ENCODE measurements at places on chromosomes 2 and 18.
A peak's percentile ranks its signal among the peaks of the same experiment; 100 is the strongest.

GRCh38 chr2:225431105-225431863, 31.8 kb downstream of the NYAP2 start:
- no peak for DNase-seq

DNA sequence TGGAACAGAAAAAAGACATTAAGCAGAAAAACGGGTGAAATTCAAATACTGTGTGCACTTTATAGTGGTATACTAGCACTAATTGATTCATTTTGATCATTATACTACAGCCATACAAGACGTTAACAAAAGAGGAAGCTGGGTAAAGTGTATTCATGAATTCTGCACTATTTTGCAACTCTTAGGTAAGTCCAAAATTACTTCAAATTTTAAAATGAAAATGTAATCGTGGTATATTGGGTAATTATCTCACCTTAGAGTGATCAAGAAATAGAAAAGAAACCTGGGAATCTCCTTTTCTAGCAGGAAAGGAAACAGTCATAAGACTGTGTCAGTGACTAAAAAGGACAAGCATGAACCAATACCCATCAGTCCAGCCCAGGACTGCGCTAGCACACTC, 5.4 kb downstream of the TGFBRAP1 start:
- DNase-seq: peak; percentile 13

- DNase-seq: no peak
Measured at GRCh38 chr2:31413862-31414550, 536 bp downstream of the XDH start.

DNA sequence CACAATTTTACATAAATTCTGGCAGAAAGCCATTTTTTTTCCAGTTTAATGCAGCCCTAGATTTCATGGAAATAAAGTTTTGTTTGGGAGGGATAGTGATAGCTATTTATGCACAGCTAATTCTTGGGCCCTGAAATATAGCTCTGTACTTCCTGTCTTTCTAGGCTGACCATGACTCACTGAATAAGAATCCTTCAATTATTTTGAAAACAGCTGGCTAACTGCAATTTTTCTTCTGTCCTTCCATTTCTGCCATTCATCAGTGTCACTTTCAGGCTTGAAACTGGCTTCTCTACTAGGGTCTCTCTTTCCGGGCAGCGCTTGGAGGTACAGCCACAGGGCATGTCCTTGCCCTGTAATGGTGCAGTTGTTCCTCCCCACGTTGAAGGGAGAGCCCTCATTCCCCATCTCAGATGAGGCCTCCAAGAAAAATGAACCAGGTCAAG, 97.1 kb upstream of the TMEM178A start:
- no peak for DNase-seq

DNA sequence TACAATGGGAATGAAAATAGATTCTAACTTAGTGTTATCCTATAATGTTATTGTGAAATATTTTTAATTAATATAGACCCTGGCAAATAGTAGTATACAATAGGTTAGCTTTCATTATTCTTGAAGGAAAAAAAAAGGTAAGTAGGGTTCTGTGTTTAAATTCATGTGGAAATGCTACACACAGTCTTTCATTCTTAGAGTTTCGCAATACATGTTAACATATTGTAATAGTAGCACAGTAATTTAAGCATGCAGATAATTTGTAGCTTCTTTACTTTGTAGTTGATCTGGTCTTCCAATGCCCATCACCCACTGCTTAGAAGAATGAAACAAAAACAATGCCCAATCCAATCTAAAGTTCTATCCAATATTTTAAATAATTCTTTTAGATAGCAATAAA, 54.8 kb upstream of the MSTN start:
- no peak for DNase-seq

DNA sequence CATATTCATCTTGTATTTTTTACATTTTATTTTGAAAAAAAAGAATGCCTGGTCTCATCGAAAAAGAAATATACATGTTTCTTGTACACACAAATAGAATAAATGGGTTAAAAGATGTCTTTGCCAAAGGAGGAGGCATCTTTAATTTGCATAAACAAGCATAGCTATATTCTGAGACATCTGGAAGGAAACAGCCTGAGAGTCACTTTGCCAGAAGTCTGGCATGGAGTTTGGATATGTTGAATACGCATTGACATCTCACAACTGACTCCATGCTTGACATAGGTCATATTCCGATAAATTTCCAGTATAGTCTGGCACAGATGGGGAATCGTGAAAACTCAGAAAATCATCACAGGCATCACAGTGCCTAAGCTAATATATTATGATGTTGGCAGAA, 1317.5 kb upstream of the CELF4 start:
- DNase-seq: no peak

Measured in suppressor macrophage treated with lipopolysaccharide for 4 hours (primary cell).